Fibroblast of skin of right biceps (primary cell): ENCODE measurements at places on chromosomes 1 and 21.

DNA sequence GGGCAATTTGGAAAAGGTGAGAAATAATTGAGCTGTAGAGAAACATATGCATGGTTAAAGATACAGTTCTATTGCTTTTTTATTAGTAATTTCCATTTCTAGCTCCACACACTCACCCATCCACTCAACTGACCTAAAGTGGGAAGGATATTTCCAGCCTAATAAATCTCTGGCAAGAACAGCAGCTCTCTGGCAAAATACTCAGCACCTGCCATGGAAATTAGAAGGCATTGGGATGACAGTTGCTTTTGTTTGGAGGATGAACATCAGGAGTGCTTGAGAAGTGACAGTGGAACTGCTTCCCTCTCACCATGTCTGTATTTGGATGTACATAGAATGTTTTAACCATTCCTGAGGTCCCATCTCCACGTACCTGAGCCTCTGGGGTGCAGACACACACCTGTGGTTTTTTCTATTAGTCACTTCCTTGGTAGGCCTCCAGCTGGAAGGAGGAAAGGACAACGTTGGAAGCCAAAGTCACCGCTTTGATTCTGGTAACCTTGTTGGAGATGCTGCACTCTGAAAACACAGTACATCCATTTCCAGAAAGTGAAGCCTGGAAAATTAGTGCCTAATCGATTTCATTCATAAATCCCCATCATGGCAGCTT is 62.3 kb upstream of the RUNX1 start:
- DNase-seq: no peak

DNA sequence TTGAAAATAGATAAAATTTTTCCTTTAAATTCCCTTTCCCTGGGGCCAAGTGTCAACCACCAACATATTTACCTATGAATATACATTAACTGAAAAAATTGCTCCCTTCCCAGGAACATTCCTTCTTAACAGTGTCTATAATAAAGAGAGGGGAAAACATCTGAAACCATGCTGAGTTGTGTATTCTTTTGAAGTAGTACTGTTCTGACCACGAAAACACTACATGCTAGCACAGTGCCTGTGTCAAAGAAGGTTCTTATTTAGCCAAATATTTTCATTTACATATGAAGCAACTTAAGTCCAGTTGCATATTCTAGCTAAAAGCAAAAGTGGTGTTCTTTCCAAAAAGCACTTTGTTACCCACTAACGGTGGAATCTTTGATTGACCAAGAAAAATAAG is 311.2 kb downstream of the VAV3 start:
- DNase-seq: no peak

DNA sequence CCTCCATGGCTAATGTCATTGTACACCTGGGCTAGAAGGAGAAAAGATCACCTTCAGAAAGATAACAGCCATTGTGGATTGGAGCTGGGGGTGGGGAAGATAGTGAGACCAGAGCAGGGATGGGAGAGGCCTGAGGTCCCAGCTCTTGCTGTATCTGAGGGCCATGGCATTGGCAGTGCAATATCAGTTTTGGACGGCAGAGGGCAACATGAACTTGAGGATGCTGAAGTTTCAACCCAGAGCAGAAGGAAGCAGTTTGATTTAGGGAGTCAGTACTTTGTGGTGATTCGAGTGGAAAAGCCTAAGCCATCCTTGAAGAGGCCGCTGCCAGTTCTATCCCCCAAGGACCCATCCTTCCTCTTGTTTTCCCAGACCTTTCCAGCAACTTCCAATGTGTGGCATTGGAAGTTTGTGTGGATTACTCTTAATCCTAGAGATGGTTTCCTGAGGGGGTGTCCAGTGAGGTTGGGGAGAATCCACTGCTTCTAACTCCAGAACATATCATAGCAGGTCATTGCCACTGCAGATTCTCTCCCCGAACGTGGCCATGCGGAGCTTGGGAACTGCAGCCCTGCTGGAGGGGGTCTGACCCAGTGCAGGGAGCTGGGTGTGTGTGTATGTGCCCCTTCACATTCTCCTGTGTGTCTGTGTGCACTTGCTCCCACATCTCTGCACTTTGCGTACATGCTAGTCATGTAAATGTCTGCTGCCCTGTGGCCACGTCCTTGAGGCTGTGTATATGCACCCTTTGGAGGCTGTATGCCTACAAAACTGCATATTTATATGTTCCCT is 24.1 kb downstream of the SLC26A9 start:
- peak; percentile 80 for DNase-seq

GRCh38 chr1:236746785-236747184 is 48.3 kb upstream of the MTR start:
- no peak for DNase-seq

DNA sequence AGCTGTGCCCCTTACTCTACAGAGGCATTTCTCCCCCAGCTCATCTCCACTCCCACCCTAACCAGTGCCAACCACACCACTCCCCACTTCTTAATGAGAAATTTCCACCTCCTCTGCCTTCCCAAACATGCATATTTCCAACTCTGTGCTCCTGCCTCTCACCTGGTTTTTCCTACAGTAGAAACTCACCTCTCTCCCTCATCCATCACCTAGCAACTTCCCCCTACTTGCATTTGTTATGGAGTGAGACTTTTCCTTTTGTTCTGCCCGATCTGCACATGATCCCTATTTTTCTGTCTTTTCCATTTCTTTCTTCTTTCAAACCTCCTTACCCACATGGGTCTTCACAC is 11.9 kb downstream of the RGS8 start:
- DNase-seq: no peak

DNA sequence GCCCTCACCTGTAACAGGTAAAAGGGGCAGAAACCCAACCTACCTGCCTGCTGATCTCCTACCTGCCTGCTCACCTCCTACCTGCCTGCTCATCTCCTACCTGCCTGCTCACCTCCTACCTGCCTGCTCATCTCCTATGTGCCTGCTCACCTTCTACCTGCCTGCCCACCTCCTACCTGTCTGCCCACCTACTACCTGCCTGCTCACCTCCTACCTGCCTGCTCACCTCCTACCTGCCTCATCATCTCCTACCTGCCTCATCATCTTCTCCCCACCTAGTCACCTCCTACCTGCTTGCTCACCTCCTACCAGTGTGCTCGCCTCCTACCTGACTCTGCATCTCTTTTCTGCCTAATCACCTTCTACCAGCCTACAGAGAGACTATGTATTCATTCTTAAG is 452.9 kb downstream of the MATN1 start:
- DNase-seq: no peak

DNA sequence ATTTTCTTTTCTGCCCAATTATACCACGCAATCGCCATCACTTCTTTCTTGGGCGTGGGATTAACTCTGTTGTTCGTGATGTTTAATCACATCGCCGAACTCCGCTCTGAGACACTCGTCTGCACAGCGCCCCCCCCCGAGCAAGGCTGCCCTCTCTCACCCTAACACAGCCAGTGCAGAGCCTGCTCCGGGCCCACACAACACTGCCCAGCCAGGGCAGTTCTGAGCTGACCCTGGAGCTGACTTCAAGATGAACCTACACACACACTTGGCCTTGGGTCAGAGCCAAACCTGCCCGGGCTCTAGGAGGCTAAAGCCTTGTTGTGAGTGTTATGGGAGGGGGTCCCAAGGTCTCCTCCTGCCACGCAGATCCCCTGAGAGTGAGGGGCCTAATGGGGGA is 64.6 kb upstream of the LRP8 start:
- no peak for DNase-seq

DNA sequence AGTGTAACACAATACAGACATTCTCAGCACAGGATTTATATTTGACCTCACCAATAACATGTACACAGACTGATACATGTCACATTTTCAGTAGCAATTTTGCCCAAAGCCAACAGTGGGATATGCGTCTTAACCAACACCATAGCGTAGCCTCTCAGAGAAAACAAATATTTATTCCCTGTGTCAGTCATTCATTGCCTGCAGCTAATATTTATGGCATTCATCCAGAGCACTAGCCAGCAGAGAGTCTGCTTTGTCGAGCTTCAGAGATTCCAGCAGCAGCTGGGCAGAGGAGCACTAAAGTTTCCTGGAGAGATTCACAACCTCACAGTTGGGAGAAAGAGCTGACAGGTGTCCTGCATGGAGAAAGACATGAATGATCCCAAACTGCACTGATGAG is 400.7 kb upstream of the DAB1 start:
- DNase-seq: no peak

GRCh38 chr1:69827732-69828131 is 260.0 kb downstream of the LRRC7 start:
- no peak for DNase-seq

- DNase-seq: no peak
Observed at GRCh38 chr1:208248991-208249696, 5.0 kb upstream of the PLXNA2 start.

GRCh38 chr1:58718435-58718834 is 18.6 kb upstream of the MYSM1 start:
- DNase-seq: no peak

- no peak for DNase-seq
Observed at GRCh38 chr1:156874142-156874541, 13.5 kb downstream of the NTRK1 start.

DNA sequence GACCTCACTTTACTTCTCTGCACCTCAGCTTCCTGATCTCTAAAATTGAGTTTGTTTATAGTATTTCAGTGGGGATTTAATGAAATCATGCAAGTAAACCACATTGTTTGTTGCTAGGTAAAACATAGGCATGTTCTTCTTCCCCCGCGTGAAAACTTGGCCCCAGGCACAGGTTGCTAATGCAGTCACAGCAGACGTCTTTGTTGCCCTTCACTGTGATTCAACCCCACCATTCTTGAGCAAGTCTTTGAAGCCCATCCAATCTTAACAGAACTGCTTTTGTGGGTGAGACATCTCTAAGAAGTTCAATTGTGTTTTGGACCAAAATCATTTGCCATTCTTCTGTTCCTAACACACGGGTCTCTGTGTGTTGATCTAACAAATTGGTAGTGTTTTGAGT is 185.5 kb downstream of the ZNF281 start:
- DNase-seq: peak; percentile 60

DNA sequence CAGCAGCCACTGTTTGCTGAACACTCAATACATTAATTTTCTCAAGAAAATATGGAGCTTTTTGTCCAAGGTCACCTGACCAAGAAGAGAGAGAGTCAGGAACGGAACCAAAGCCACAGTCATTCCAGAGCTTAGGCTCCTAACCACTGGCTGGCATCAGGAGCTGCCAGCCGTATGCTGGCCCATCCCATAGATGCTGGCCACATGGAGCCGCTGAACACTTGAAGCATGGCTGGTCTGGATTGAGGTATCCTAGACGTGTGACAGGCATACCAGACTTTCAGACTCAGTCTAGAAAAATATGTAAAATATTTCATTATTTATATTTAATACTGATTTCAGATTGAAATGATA is 458.7 kb downstream of the MATN1 start:
- DNase-seq: no peak

GRCh38 chr1:184553845-184554244 is 167.0 kb downstream of the C1orf21 start:
- no peak for DNase-seq

DNA sequence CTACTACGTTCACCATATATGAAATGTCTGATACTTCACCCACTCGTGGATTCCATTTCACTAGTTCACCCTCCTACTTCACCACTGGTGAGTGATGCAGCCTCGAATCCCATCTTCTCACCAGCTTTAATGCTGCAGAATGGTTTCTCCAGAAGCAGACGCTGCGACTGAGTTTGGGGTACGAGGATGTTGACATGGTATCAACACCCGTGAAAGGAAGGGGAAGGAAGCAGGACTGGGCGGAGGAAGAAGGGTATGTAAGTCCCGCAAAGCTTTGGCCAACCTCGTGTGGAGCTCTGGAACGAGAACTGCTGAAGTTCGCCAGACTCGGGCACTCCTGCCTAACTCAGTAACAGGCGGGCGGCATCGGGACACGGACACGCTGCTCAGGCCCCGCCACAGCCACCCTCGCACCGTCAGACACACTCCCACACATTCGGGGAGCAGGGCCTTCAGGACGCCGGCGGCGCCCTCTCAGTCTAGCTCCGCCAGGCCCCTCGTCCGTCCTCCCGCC is 833 bp upstream of the DIP2A start:
- peak; percentile 32 for DNase-seq

DNA sequence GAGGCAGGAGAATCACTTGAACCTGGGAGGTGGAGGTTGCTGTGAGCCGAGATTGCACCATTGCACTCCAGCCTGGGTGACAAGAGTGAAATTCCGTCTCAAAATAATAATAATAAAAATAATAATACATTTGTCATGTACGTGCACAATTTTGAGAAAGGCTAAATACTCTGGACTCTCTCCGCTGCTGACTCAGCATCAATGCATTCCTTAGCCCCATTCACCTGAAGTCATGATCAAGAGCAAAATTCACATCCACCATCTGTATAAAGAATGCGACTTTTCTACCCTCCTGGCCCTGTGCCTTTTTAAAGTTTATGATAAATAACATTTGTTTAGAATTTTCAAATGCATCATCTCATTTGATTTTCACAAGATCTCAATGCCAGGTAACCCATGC is 35.5 kb upstream of the MAP1LC3C start:
- no peak for DNase-seq

DNA sequence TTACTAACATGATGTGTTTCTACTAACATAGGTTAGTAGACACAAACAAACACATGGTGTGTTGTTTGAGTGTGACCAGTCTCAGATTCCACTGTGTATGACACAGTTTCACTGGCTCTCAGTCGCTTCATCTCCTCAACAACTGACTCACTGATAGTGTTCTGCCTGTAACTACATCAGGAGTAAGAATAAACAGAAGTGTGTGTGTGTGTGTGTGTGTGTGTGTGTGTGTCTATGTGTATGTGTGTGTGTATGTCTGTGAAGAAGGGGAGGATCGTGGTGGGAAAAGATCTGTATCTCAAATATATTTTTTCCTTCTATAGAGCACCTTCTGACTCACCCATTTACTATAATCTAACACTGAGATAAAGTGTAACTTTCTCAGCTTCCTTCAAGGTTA is 391.0 kb downstream of the PTPRC start:
- DNase-seq: peak; percentile 44

DNA sequence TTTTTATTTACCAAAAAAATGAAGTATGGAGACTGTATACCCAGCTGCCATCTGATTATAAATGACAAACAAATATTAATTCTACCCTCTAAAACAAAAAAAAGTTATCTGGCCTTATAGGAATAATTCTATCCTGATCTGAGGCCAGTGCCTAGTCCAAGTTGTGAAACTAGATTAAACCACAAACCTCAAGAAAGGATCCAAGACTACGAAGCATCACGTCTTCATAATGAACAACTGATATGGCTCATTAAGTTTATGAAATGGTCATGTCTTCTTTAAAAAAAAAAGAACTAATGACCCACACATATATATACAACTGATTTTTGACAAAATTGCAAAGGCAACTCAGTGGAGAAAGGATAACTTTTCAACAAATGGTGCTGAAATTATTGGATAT is 32.4 kb upstream of the CTTNBP2NL start:
- DNase-seq: no peak

DNA sequence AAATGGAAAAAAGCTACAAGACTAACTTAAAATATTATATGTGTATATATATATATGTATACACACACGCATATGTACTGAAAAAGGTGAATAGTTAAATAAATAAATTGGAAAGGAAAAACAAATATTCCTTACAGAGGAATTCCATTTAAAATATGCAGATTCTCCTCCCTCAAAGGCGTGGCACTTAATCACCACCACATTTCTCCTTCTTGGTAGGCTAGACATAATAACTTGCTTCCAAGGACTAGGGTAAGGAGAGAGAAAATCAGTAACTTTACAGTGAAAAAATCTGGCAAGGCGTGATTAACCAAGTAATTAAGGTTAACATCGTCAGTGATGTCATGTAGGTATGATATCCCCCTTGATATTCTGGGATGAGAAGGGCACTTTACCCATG is 84.0 kb upstream of the USP25 start:
- DNase-seq: no peak
